ENCODE measurements at places on chromosomes 7 and 10.
A peak's percentile ranks its signal among the peaks of the same experiment; 100 is the strongest.

DNA sequence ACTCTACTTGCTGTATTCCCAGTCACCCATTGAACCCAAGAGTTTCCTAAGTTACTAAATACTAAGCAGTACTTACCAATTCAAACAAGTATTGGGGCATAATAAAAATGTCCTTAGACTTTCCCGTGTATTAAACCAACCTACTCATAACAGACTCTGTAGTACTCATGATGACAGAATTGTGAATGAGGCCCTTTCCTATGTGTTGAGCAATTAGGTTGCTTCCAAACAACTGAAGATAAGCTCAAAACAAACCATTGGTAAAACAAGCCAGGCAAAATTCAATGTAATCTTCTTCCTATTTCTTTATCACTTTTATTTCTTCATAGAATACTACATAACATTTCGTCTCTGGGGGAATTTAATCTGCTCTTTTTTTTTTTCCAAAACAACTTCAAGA is 106.5 kb upstream of the ANK3 start:
- DNase-seq = no peak

GRCh38 chr7:96822824-96823223 is 113.2 kb upstream of the SEM1 start:
- DNase-seq = no peak

- DNase-seq = peak; percentile 79
Measured at GRCh38 chr10:50605269-50605950, 18.3 kb downstream of the SGMS1 start.

DNA sequence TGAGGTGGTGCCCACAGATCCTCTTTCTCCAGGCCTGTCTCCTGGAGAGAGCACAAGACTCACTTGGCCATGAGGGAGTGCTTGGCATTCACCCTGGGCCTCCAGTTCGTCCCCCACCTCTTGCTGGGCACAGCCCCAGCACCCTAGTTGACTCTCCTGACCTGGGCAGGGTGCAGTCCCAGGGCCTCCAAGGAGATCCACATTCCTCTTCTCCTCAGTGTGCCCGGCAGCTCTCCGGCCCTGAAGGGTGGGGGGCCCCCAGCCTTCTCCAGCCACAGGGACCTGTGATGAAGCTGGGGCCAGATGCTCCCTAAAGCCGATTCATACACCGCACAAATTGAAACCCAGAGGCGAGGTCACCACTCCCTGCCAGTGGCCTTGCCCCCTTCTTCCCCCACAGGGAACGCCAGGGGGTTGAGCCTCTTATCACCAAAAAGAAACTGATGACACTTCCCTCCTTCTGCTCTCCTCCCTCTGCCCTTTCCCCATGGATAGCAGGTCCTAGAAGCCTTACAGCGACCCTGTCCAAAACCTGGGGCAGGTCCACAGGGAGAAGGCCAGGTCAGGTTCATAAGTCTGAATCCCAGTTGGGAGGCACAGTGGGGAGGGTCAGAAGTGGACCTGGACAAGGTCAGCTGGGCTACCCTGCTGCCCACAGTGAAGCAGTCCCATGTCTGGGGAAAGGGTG is 3.1 kb downstream of the EN2 start:
- DNase-seq = no peak

DNA sequence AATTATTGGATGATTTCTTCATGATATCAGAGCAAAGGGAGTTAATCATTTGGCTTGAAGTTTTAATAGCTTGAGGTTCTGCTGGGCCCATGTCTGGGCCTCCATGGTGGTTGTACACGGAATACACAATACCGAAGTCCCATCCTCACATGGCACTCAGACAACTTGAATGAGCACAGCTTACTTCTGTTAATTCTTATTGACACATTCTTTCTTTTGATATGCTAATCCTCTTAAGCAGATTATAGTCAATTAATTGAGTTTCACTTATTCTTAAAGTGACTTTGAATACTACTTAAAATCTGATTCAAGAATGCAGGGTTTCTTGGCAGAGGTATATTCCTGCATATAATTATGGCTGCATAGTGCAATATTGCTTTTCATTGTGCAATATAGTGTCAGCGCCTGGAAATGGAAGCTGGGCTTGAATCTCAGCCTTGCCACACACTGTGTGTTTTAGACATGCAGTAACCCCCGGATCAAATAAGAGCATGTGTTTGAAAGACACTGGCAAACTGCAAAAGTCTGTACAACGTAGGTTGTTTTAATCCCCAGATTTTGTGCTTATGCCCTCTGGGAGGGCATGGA is 543.5 kb upstream of the ADARB2 start:
- DNase-seq = no peak

Measured in AML-193 (cell line).